ENCODE measurements at places on chromosomes 7 and 10.

DNA sequence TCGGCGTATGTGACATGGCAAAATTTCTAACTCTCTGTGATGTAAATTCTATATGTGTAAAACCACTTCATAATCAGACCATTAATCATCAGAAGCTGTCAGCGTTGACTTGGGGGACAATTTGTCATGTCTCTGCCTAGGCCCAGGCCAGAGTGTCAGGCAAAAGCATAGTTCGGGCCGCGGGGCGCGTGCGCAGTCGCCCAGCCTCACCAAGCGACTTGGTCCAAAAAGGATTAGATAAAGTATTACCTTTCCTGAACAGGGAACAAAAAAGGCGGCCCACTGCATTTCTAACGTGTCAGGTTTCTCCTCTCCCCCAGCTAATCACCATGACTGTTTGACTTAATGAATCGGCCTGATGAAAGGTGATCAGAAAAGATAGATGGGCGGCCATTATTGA, 114.2 kb downstream of the EBF3 start:
- DNase-seq = no peak

- no peak for DNase-seq
Measured at GRCh38 chr10:43980313-43980712, 331.6 kb upstream of the ZNF32 start.

- DNase-seq = no peak
Measured at GRCh38 chr7:19362099-19362498, 216.9 kb upstream of the FERD3L start.

DNA sequence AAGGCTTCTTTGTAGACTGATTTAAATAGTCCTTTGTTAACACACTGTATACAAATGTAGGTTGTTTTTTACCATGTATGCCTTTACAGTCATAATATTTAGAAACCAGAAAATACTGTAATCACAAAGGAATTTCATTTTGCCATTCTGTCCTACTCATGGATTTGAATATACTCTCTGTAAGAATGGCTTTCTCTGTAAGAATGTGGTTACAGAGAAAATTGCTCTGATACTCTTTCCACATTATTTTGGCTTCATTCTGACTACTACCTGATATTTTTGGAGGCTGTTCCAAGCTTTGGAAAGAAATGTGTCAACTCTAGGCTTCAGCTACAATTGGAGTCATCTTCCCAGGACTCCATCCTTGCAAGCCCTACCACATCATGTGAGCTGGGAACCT, 23.5 kb downstream of the CH25H start:
- DNase-seq = no peak

GRCh38 chr7:110253093-110253492, 837.8 kb upstream of the LRRN3 start:
- DNase-seq = no peak
